EH (cell line): ENCODE measurements at places on chromosomes 5 and 9.

DNA sequence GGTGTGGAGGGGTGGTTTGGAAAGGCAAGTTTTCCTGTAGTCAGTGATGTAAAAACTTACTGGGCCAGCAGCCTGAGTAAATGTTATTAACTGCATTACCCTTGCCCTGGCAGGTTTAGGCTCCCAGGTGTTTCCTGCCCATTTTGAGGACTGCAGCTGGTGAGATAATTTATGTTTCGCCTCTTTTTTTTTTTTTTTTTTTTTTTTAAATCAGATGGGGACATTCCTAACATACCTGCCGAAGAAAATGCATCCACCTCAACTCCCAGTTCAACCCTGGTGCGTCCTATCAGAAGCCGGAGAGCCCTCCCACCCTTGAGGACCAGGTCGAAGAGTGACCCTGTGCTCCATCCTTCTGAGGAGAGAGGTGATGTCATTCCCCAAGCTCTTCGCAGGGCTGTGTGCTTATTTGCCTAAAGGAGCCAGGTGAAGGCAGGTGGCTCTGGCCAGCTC lies 60.6 kb downstream of the ENTREP1 start:
- no peak for DNase-seq

DNA sequence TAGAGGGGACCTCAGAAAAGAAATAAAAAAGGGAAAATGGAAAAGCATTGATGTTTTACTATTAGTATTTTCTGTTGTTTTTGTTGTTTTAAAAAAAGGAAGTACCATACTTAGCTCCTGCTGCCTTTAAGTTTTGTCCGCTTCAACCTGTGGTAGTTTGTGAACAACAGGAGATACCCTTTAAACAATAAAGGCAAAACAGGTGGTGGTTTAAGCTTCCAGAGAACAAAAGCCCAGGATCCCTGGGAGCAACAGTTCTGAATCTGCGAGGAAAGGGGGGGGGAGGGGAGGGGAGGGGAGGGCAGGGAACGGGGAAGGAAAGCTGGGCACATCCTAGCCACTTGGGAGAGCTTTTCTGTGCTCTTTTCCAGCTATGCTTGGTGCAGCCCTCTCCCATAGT lies 2.1 kb upstream of the PSIP1 start:
- DNase-seq: no peak

- DNase-seq: peak; percentile 56
Observed at GRCh38 chr5:59587489-59588337, 305.8 kb downstream of the PDE4D start.

DNA sequence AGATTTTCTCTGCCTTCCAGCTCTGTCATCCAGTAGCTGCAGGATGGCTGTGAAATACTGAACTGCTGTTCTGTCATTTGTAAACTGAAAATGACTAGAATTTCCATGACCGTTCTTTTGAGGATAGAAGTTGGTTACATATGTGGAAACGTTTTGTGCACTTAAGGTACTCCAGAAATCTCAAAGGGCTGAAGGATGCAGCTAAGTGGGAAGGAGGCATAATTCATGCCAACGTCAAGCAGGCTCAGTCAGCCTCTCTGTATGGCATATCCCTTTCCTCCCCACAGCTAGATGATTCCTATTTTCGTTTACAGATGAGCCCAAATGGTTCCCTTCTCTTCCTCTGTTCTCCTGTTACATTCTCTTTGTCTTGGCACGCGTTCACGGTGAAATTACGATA lies 257.6 kb downstream of the FBXL7 start:
- DNase-seq: no peak

DNA sequence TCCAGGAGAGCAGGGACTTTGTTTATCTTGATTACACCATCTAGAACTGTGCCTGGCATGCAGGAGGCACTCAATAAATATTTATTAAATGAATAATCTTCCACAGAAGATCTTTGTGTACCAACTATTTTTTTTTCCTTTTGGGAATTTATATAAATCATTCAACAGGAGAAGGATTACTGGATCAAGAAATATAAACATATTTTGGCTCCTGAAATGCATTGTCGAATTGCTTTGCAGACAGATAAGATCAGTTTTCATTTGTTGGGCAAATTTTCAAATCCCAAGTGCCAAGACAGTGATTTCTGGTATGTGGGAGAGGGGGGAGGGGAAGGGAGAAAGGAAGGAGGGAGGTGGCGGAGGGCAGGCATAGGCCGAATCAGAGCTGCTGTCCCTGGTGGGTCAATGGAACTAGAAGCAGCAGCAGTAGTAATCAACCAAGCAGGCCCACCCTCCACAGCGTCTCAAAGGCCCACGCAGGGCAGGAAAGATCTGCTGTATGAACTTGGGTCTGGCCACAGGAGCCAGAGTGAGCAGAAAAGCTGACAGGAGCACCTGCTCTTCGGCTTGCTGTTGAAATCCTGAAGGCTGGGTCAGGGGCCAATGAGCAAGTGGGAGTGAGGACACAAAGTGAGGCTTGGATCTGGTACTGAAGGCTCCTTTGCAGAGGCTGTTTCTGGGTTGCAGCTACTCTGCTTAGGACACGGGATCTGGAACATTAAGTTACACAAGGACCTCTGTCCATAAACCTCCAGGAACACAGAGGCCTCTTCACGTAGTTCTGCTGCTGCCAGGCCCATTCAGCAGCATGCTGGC lies 15.8 kb upstream of the TRAF1 start:
- DNase-seq: peak; percentile 43

- peak; percentile 42 for DNase-seq
Observed at GRCh38 chr9:92763721-92764380, 782 bp downstream of the BICD2 start.

GRCh38 chr9:71721855-71722254 lies 46.5 kb downstream of the CEMIP2 start:
- peak; percentile 53 for DNase-seq

DNA sequence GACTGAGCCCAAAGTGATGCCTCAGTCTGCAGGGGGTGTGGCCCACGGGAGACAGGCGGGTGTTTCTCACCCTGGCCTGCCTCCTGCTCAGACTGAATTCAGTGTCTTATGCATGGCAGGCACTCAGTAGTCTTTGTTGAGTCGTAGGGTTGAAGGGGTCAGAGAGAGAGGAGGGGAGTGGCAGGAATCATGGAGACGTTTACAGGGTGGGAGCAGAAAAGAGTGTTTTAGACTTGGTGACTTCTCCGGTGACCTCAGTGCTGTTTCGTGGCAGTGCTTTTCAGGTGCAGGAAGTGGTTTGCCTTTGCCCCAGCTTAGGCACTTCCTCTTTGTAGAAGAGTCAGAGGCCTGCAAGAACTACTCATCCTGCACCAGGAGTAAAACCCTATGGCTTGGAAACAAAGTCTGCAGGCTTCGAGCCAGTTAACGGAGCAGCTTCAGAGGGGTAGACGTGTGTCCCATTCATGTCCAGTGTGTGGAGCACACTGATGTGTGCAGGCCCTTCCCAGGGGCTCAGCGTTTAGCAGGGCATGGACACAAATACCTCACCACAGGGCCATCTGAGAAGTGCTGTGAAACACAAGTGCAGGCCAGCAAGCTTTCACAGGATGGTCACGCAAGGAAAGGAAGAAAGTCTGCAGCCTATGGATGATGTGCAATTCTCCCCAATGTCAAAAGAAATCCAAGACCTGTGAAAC lies 24.5 kb upstream of the SEMA4D start:
- DNase-seq: no peak

DNA sequence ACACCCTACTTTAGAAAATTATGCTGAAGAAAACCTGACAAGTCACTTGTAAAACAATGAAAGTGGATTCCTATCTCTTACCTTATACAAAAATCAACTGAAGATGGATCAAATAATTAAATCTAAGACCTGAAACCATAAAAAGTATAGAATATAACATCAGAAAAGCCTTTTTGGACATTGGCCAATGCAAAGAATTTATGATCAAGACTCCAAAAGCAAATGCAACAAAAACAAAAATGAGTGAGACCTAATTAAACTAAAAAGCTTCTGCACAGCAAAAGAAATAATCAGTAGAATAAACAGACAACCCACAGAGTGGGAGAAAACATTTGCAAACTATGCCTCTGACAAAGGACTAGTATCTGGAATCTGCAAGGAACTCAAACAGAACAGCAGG lies 303.0 kb upstream of the CDH9 start:
- no peak for DNase-seq

DNA sequence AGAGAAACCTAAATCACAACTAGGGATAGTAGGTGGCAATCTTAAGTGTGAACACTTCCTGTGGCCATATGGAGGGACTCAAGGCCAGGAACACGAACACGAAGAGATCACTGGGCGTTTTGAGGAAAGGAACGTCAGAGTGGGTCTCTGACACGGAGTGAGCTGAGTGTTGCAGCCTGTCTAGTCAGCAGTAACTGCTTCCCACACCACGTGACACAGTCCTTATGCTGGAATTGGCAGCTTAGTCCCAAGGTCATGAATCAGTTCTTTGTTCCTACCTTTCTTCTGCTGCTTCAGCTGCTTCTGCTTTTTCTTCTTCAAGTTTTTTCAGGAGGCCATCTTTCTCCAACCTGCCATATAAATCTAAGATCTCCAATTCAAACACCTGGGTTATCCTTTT lies 18.2 kb downstream of the SPACA9 start:
- no peak for DNase-seq

- peak; percentile 86 for DNase-seq
Observed at GRCh38 chr5:76831110-76831452, 12.3 kb downstream of the F2RL1 start.

DNA sequence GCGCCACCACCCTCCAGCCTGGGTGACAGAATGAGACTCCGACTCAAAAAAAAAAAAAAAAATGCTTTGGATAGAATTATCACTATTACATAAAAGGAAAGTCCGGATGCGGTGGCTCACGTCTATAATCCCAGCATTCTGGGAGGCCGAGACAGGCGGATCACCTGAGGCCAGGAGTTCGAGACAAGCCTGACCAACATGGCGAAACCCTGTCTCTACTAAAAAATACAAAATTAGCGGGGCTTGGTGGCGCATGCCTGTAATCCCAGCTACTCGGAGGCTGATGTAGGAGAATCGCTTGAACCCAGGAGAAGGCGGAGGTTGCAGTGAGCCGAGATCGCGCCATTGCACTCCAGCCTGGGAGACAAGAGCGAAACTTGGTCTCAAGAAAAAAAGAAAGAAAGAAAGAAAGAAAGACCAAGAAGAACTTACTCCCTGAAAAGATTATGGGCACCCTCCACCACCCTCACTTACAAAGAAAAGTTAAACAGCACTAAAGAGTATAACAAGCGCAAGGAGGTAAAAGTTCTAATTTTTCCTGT lies 17.8 kb downstream of the CDKN2A start:
- no peak for DNase-seq

DNA sequence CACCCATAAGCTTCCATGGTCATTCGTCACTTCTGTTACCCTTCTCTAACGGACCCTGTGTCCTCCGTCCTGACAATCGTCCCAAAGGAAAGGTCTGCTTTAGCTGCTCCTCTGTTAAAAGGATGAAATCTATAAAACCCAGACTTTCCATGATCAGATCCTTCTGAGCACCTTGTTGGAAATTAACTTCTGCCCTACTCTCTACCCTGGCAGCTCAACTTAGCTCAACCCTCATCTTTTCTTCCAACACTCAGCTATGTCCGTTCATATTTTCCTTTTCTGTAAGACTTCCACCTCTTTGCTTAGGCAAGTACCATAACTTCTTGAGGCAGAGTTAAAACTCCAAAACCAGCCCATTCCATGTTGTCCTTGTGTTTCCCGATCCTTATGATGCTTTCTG lies 205.4 kb downstream of the SPATA31A6 start:
- no peak for DNase-seq

GRCh38 chr5:60395712-60396329 lies 304.1 kb downstream of the DEPDC1B start:
- no peak for DNase-seq

DNA sequence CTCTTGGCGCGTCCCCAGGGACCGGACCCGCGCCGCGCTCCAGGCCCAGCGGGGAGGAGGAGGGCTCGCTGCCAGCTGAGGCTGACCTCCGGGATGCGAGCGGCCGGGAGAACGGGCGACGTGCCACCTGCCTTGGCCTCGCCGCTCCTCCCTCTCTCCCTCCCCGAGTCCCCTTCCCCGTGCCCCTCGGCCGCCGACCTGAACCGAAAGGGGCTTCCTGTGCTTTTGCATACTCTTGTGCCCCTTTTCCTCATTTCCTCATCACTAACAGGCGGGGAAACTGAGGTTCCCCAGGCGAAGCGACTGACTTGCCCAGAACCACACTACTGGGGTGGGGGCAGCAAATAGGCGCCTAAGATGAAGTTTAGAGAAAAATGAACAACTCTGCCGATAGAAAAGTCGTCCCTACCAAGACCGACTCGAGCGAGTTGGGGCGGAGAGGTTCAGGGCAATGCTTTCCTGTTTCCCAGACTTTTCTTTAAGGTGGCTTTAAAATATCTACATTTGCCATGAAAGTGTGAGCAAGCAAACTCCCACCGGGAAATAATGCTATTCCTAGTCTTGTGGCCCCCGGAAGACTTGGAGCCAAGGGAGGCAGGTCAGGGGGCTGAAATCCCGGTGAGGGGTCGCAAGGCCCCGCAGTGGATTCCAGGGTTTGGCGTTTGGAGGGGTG lies 580 bp upstream of the DUSP1 start:
- peak; percentile 64 for DNase-seq

DNA sequence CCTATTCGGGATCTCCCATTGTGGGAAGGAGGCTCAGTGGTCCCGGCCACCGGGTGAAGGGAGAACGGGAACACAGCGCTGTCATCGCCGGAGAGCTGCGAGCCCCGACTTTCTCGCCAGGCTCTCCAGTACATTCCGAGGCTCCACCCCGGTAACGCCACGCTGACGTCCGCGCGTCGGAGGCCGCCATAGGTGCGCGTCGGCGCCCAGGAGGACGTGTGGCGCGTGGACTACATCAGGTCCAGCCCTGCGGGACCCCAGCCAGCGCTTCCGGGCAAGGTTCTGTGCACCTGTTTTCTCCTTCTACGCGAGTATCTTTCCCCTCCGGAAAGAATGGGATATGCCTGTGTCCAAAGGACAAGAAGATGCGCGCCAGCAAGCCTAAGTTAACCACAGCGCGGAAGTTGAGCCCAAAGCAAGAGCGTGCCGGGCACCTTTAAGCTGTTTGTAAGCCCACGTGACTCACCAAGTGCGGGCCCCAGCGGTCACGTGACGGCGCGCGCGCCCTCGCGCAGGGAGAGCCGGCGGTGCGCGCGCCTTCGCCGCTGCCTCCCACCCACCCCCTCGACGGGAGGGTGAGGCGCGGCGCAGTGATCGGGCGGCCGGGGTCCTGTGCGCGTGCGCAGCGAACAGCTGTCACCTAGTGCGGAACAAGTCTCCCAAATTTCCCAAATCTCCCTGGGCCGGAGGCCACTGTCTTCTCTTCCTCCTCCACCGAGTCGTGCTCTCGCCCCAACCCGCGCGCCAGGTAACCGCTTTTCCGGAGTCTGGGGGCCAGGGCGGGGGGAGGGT lies at the start of gene KDM4C:
TSS of gene KDM4C (plus strand) at position 518 of the 792 bp plus-strand sequence. CDS start 35,016 bp downstream, outside the sequence.
- peak; percentile 93 for DNase-seq

DNA sequence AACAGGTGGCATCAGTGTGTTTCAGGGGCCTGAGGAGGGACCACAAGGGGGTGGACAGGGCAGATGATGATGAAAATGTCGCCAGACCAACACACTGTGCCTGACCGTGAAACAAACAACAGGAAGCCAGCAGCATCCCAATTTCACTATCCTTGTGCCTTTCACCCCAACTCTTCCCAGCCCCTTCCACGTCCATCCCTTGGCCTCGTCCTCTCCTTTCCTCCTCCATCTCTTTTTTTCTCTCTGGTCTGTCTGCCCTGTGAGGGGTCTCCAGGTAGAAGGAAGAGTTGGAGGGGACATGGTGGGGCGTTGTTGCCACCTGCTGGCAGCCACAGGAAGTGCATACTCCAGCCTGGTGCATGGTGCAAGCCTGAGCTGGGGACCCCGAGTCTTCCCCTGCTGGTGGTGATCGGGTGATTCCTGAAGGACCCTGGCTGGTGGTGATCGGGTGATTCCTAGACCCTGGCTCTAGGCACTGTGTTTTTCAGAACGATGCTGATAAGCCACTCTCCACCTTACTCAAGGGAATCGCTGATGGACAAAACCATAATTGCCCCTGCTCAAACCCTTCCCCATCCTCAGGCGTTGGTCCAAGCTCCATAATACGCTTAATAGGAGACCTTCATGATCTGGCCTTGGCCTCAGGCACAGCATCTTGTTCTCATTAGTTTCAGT lies 21.7 kb upstream of the NSD1 start:
- peak; percentile 43 for DNase-seq
